ENCODE measurements at places on chromosomes 3 and 15.

GRCh38 chr15:64653757-64654156 lies 121.6 kb downstream of the RBPMS2 start:
- DNase-seq, result no peak

GRCh38 chr3:150721285-150722130 lies 17.8 kb upstream of the ERICH6 start:
- no peak for DNase-seq

DNA sequence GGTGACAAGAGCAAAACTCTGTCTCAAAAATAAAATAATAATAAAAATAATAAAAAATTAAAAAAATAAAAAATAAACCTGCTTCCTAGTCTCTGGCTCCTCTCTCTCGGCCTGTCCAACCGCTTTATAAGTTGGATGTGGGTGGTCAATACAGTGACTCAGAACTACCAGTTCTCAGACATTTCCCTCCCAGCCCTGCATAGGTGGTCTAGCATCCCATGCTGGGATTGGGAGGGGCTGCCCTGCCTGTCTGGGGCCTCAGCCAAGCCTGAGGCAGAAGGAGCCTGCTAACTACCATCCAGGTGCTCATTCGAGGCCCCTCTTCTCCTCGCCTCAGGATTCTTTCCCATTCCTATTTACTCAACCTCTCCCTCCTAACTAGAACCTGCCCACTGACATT lies 33.3 kb upstream of the BLM start:
- DNase-seq, result no peak

DNA sequence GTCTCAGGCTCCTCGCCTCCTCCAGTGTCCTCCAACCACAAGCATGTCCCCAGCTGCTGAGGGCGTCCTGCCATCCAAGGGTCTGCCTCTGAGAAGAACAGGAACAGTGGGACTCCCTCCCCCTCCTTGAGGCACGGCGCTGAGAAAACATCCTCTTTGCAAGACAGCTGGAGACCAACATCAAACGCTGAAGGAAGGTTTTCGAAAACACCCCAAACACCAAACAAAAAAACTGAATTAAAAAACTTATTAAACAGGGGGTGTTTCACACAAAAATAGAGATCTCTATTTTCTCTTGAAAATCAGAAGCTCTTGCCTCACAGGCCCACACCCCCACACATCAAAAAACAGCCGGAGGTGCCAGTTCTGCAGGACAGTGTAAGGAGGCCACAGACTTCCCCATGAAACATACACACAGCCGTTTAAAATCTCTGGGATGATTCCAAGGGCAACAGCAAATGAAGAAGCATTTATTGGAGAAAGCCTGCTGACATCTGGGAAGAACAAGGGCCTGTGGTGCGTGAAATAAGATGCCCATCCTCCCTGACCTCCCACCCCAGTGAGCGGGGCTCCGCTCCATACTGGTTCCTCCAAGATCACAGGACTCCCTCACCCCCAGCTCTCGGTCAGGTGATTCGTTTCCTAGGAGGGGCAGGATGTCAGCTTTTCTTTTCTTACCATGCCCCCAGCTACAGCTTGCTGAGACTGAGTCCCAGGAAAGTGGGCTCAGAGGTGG lies 71.3 kb downstream of the NUP210 start:
- DNase-seq, result no peak

DNA sequence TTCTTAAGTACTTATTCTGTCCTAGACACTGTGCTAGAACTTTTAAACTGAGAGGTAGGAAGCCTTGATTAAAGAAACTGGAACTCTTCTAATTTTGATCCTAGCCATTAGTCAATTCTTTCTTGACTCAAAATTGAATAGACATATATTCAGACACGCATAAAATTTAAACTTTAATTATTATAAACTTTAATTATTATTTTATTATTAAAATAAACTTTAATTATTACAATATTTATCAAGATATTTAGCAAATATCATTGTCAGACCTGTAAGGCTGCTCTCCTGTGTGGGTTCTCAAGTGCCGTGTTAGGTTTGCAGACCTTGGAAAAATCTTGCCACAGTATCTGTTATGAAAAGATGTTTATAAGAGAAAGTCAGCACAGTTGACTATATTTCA lies 562.9 kb downstream of the MECOM start:
- no peak for DNase-seq

DNA sequence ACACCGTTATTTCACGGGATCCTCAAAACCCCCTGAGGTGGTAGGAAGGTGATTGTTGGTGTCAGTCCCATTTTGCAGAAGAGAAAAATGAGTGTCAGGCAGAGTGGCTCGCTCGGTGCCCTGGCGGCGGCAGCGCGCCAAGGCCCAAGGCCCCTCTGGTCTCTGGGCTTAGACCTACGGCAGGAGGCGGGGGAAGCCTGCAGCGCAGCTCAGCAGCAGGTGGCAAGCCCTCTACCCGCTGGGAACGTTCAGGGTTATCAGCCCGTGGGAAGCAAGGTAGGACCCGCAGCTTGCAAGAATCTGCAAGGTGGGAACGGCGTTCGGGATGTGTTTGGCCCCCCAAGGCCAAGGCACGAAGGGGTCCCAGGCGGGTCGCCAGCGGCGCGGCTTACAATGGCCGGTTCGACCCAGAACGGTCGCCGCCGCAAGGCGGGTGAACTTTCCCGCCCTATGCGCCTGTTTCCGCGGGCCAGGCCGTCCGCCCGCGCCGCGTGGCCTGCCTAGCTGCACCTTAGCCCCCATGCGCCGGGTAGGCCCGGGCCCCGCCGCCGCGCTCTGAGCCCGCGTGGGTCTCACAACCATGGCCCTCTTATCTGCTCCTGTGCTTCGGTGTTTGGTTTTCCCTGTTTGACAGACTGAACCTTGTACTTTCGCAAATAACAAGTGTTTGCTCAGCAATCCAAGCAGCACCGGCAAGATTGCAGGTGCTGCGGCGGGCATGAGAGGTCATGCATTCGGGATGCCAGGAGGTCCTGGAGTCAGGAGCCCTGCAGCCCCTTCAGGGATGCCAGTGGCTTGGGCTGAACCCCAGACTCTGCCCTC lies 39.7 kb downstream of the CCNL1 start:
- DNase-seq, result no peak

GRCh38 chr3:70138606-70139005 lies 139.1 kb downstream of the SAMMSON start:
- DNase-seq, result no peak

DNA sequence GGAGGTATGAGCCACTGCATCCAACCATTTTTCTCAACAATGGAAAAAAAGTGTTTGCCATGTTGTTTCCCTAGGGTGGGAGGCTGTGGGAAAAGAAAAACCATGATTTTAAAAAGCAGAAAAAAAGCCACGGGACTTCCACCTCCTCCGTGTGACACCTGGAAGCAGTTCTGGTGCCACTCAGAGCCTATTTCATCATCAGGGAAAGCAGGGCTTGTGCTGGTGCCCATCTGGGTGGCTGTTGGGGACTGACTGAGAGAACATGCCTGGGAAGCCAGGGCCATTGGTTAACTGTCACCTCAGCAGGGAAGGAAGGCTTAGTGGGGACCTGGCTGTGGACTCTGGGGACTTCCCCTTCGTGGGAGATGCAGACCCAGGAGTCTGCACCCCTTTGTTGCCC lies 7.3 kb downstream of the RNU5B-1 start:
- no peak for DNase-seq

GRCh38 chr3:45911511-45912226 lies 25.3 kb downstream of the CCR9 start:
- no peak for DNase-seq

GRCh38 chr3:20060974-20061685 lies 20.9 kb downstream of the KAT2B start:
- DNase-seq, result no peak

- DNase-seq, result no peak
Observed at GRCh38 chr15:29849218-29849617, 26.9 kb upstream of the TJP1 start.

DNA sequence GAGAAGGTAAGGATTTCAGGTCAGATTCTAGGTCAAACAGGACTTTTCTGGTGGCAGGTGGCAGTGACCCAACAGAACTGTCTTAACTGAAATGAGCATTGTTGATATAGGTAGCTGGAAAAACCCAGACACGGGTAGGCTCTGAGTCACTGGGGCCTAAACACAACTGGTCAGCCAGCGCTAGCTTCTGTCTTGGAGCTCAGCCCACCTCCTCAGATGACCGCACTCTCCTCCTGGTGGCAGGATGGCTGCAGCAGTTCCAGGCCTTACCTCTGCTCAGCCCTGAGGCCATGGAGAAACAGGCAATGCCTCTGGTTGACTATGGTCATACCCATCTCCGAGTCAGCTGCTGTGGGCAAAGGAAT lies 61.1 kb upstream of the GATA2 start:
- no peak for DNase-seq

DNA sequence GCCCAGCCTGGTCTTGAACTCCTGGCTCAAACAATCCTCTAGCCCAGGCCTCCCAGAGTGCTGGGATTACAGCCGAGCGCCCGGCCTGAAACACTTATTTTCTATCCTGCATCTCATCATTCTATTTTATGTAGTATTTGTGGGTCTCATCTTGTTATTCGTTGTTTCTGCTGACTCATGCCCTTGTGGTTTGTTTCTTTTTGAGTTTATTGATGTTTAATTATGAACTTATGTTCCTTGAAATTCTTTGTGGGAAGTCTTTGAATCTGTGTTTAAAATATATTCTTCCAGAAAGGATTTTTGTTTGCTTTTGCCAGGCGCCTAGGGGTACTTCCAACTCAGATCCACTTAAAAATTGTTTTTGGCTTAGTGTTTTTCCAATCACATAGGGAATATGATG lies 78.3 kb upstream of the C15orf39 start:
- no peak for DNase-seq

- DNase-seq, result no peak
Observed at GRCh38 chr3:69240651-69241568, 118.5 kb upstream of the LMOD3 start.
